Thyroid gland (tissue), 4 donors: ENCODE measurements at places on chromosomes 7 and 10. TPM values are rescaled to one million over a fixed set of nuclear protein-coding genes. Genes with fewer than 3 reads are reported as not detected.

DNA sequence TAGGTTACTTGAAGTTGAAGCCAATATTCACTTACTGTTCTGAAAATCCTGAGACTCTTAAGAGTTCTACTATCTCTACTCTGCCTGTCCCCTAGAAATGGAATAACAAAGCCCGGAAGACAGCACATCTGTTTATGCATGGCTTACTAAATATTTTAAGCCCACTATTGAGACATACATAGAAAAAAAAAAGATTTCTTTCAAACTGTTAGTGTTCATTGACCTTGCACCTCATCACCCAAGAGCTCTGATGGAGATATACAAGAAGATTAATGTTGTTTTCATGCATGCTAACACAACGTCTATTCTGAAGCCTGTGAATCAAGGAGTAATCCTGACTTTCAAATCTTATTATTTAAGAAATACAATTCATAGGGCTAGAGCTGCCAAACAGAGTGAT is 859.3 kb upstream of the C7orf33 start:
- DNase-seq, result no peak

GRCh38 chr7:1386623-1387220 is 72.5 kb downstream of the MICALL2 start:
- DNase-seq, result no peak

GRCh38 chr10:112497347-112497950 is 50.4 kb downstream of the VTI1A start:
- no peak for DNase-seq

DNA sequence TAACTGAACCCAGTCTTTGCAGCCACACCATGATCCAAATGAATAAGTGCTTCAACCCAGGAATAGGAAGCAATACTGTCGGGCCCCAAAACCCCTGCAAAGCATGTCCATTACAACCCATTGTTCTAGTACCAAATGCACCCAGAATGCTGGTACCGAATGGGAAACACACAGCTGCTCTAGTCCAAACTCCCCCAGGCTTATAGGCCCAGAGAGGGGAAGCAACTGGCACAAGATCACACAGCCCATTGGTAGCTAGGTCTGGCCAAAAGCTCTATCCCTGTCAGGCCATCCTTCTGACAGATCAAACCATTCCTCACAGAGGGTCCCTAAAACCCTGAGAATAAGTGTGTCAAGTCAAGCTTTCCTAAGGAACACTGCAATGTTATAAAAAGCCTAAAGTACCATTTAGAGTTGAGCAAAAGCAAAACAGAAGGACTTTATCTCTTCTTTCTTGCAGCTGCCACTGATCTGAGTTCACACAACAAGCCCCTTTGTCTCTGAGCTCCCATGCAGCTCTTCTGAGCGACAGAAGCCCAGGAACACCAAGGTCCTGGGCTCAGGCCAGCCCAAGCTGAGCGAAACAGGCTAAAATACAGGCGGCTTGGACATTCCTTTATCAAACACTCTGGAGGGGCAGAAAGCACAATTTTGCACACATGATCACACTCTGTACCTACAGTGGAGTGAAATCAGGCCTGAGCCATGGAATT is 116.7 kb downstream of the SGMS1 start:
- peak; percentile 77 for DNase-seq

GRCh38 chr7:155289107-155289506 is 8.6 kb upstream of the INSIG1 start:
- DNase-seq, result no peak

GRCh38 chr10:80924063-80924952 is 386.6 kb downstream of the SH2D4B start:
- DNase-seq, result peak; percentile 51

DNA sequence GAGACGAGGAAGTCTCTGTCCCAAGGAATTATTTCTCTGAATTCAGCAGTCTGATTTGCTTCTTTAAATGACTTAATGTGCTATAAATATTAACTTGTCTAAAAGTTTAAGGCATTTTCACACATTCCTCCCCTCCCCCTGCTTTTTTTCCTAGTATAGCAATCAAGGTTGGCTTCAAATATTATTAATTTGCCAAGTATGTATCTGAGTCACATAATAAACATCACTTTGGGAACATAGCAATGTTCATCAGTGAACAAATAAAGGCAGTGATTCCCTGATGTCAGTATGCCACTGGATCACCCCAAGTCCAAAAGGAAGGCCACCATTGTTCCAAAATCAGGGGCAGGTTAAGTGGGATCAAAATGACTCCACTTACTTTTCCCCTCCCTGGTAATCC is 40.5 kb downstream of the PDE6C start:
- DNase-seq, result no peak

- no peak for DNase-seq
Measured at GRCh38 chr7:41255716-41256115, 447.2 kb downstream of the INHBA start.

GRCh38 chr7:157466867-157467261 is 130.1 kb downstream of the DNAJB6 start:
- DNase-seq, result no peak

DNA sequence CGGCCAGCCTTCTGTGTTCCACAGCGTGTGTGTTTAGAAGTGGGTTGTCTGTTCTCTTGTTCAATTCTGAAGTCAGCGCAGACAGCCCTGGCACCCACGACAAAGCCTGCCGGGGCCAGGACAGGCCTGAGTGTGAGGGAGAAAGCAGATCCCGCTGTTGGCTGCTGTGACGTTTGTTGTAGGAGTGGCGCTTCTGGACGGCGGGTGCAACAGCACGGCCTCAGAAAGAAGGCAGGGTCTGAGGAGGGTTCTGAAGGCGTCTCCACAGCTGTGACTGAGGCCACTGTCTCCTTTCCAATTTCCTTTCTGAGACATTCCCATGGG is 76.2 kb downstream of the VIPR2 start:
- peak; percentile 13 for DNase-seq

GRCh38 chr7:18003286-18003994 is 24.2 kb downstream of the PRPS1L1 start:
- DNase-seq, result no peak

GRCh38 chr7:128911423-128912031 is 1.0 kb upstream of the KCP start:
- DNase-seq, result no peak

GRCh38 chr7:121591926-121592325 is 195.8 kb upstream of the FAM3C start:
- DNase-seq, result no peak

DNA sequence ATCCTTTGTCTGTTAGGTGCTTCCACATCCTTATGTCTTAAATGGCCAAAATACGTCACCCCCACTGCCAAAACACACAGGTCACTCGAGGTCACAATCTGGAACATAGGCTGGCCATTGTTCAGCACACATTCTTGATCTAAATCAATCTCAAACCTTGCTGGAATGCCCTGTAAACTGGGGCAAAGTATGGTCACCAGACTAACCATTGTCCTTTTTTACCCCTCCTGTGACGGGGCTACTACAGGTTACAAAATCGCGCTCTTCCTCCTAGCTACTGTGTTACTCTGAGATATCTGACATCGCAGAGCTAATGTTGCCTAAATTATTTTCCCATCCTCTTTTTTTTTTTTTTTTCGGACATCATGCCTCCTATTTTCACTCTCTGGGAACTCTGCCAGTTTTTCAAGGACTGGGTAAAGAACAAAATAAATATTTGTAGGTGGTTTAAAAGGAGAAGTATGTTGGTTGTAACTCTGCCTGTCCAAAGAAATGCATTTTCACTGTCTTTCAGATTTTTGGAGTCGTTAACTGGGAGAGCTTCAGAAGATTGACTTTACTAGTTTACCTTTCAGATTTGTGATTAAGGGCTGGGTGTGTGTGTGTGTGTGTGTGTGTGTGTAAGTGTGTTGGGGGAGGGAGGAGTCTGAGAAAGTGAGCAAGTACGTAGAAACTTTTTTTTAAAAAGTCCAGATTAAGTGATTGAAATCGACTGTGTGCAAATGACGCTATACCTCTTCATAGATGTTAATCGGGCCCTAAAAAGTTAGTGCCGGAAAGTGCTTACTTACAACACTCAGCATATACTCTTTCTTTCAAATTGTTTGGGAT is 942 bp upstream of the KIAA1217 start:
- peak; percentile 54 for DNase-seq

GRCh38 chr10:125063256-125063925 is 97.0 kb downstream of the CTBP2 start:
- no peak for DNase-seq

GRCh38 chr10:6013413-6014192 is 36.3 kb upstream of the IL15RA start:
- no peak for DNase-seq

DNA sequence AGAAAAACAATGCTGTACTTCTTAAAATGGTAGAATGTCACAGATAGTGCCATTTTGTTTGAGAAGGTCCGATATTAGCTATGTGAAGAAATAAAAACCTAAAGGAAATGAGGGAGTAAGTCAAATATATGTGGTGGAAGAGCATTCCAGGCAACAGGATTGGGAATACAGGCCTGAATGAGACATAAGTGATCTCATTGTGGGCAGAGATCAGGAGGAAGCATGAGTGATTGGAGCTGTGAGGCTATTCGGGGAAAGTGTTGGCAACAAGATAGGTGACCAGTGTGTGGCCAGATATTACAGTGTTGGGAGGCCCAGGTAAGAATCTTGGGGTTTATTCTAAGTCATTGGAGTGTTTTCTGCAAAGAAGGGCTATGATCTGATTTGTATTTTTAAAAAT is 41.3 kb upstream of the AGMO start:
- DNase-seq, result no peak

GRCh38 chr7:143884969-143885559 is 16.9 kb downstream of the TCAF1 start:
- DNase-seq, result peak; percentile 87

DNA sequence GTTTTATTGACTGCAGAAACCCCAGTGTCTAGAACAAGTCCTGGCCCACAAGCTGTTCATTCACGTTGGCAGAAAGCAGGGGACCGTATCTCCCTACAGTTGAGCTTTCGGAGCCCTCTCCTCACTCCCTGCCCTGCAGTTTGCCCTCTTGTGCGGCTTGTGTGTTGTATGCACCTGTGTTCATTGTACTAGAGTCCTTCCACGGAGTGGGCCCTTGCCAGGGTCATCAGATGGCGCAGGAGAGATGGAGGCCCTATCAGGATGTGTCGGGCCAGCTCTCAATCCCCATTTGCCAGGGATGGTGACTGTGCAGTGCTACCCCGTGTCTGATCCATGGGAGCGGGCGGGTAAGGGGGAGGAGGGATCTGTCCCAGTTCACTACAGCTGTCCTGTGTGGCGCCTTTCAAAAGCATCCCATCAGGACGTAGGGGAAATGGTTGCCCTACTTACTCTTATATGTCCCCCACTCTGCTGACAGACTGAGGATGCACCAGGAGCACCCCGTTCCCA is 77.4 kb upstream of the PRR15 start:
- DNase-seq, result no peak

- no peak for DNase-seq
Measured at GRCh38 chr7:24422441-24423010, 138.5 kb downstream of the NPY start.

- no peak for DNase-seq
Measured at GRCh38 chr7:2956076-2956475, 87.6 kb downstream of the CARD11 start.

DNA sequence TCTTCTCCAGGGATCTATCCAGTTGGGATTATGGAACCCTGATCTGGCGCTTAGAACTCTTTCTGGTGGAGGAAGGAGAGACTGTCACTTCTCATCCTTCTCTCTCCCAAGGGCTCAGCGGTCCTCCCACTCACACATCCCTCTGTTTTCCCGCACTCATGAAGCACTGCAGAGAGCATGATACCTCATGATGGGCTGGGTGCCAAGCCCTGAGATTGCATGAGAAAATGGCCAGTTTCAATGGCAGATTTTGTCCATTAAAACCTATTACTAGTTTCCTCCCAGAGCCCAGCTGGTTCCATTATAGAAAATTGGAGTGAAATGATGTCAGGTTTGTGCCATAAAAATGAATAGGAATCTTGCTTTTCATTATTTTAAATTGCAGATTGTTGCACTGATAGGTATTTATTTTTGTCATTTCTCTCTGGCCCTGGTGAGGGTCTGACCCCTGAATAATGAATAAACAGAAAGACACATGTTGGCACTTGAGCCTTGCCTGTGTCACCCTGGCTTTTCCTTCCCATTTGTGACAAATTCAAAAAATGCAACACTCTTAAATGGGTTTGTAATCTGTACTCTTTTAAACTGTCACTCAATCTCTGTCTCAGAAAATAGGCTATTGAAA is 1151.1 kb downstream of the TYW1 start:
- DNase-seq, result no peak

- DNase-seq, result no peak
Measured at GRCh38 chr7:30468791-30469190, 9.8 kb downstream of the NOD1 start.

DNA sequence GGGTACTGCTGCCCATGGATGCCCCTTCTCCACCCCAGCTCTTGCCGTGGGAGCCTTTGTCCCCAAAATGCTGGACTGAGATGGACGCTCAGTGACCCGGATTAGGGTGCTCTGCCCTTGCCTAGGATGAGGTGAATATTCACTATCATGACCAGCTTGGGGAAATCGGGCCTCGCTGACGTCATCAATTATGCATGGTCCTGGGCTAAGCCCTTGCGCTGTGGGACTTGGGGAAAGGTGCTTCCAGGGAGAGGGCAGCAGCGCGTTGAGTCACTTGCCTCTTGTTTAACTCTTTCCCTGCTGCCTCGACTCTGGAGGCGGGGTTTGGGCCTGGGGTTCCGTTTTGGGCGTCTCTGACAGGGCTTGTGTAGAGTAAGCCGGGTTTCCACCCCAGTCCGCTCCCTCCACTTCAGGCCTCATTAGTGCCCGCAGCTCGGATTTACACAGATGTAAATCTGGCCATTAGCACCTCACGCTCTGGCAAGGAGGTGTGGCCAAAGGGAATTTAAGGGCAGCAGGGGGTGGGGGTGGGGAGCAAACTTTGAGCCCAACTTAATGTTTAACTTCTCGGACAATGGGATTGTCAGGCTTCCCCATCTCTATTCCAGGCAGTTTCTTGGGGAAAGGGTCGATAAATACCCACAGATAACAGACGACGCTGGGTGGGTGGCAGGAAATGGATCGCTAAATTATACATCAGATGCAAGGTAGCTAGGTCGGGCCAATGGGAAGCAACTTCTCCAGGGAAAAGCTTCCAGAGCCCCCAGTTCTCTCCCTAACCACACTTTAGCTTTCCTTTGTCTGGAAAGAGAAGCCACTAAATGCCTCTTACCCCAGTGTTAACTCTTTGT is 51.3 kb upstream of the TCF7L2 start:
- peak; percentile 12 for DNase-seq

GRCh38 chr7:124672011-124672410 is 93.6 kb downstream of the GPR37 start:
- no peak for DNase-seq

CCL26 gene
- not detected for total RNA-seq

TMEM273 gene
- 12.6 TPM for total RNA-seq

FAM3C gene
- 91.0 TPM for total RNA-seq

KNDC1 gene
- total RNA-seq, result 2.1 TPM

CDC14C gene
- total RNA-seq, result not detected

ANKRD1 gene
- total RNA-seq, result not detected

SH3PXD2A gene
- total RNA-seq, result 9.6 TPM

TAS2R16 gene
- not detected for total RNA-seq

ZNF273 gene
- total RNA-seq, result 13.7 TPM
